ENCODE measurements at places on chromosomes 4 and X. TPM values are rescaled to one million over a fixed set of nuclear protein-coding genes. Genes with fewer than 3 reads are reported as not detected.

Gene SATL1
- total RNA-seq, result not detected

Gene GUCY1B1
- 3.4 TPM for total RNA-seq

- DNase-seq, result no peak
Observed at GRCh38 chrX:127177966-127178365, 358.4 kb downstream of the PRR32 start.

- no peak for DNase-seq
Observed at GRCh38 chr4:168845897-168846296, 164.2 kb downstream of the CBR4 start.

GRCh38 chr4:150569384-150569987 lies 12.5 kb upstream of the MAB21L2 start:
- peak; percentile 76 for DNase-seq

DNA sequence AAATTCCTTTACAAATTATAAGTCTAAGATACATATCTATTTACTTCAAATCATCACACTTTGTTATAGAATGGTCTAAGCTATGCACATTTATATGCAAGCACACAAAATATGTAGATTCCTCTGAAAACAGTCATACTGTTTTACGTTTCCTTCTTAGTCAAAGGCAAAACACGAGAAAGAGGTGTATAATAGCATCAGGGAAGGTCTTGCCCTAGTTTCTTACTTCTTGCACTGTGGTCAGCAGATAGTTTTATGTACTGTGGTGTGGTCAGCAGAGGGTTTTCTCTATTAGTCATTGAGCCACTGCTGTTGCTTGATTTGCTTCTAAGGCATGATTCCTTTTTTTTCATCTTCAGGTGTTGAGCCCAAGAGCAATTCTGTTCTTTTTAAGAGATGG lies 117.7 kb downstream of the ADAM29 start:
- DNase-seq, result peak; percentile 82

DNA sequence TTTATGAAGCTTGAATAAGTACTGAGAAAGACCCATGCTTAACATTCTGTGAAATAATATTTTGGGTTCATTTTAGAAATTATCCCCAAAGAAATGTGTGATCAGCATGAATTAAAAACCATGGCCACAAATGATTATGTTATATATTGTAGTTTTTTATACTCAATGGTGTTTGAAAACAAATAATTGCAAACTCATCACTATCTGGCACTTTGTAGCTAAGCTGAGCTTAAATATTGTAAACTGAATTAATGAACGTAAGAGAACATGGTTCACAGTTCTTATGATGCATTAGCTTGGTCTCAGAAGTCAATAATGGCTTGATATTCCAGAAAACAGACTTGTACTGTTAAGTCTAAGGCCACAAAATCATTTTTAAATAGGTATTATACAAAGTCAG lies 24.6 kb upstream of the ASB5 start:
- no peak for DNase-seq

DNA sequence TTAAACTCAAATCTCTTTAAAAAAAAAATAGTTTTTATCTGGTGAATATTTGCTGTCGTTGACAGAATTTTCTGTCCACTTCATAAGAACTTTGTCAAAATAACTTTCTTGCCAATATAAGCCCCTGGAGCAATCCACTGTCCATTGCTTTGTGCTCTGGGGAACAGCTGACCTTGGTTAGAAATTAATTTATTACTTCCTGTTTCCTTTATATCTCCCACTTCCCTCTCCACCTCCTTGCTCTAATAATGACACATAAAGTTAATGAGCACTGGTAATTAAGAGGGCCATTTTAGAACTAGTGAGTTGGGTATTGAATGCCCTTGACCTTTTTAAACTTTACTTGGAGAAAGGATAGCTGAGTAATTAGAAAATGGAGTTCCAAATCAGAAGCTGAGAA lies 151.3 kb upstream of the LEF1 start:
- DNase-seq, result no peak

GRCh38 chrX:68936126-68936525 lies 107.3 kb downstream of the EFNB1 start:
- no peak for DNase-seq

- peak; percentile 51 for DNase-seq
Observed at GRCh38 chr4:54971474-54971950, 153.9 kb downstream of the KDR start.

DNA sequence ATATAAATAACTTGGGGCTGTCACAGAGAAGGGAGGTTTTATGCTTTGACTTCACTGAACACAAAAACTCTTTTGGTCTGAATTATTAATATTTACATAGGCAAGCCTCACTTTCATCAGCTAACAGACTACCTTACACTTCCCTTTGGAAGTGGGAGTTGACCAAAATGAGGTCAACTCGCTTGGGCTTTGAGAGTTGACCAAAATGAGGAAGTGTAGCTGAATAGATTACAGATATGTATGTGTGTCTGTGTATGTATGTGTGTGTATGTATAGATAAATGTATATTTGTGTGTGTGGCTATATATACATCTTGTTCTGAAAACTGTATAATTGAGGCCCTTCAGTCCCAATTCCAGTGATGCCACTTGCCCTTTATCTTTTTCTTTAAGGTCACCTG lies 113.3 kb upstream of the IL13RA1 start:
- no peak for DNase-seq

DNA sequence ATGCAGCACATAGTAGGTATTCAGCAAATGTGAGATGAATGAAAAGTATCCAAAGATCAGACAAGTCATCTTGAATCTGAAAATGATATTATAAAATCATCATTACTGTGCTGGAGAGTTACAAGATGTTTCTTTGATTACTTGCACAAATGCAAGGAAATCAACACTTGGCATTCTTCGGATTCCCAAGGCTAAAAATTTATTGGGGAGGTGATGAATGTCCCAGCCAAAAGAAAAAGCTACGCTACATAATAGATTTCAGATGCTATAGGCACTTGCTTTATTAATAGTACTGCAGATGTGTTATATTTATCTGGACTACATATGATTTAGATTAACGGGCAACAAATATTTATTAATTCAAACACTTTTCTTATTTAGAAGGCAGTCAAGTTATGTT lies 286.7 kb upstream of the TENM3 start:
- DNase-seq, result no peak

GRCh38 chr4:2269618-2270163 lies 7.8 kb upstream of the MXD4 start:
- DNase-seq, result no peak

DNA sequence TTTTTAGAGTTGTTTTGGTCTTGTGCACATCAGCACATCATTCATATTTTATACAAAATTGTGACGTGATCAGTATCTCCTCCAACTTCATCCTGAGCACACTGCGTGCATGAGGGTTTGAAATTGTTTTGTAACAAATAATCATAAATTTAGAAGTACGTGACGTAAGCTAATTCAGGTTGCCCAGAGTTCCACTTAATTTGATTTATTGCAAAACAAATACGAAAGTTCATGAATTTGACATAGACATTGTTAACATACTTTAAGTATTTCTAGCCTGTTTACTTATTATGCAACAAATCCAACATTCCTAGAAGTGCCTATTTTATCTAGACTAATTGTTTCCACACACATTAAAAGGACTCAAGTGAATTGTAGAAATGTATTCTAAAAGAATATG lies 48.3 kb downstream of the MAP7D3 start:
- no peak for DNase-seq

All from LHCN-M2 (cell line).